Activated CD4-positive, CD25-positive, alpha-beta regulatory T cell treated with anti-CD3 and anti-CD28 coated beads, Interleukin-2, amount 50 U/mL, for 72 hours (primary cell): ENCODE measurements at places on chromosomes 4 and X.

GRCh38 chr4:6884341-6884870 lies 25.2 kb upstream of the TBC1D14 start:
- no peak for DNase-seq

- DNase-seq, result no peak
Measured at GRCh38 chrX:50978920-50979682, 68.6 kb downstream of the BMP15 start.

- no peak for DNase-seq
Measured at GRCh38 chrX:19214311-19214710, 92.0 kb upstream of the ADGRG2 start.

- no peak for DNase-seq
Measured at GRCh38 chr4:47654972-47655693, 170.1 kb downstream of the ATP10D start.

- no peak for DNase-seq
Measured at GRCh38 chr4:77493120-77493752, 112.4 kb upstream of the CXCL13 start.

GRCh38 chrX:70022616-70023015 lies 27.1 kb downstream of the AWAT2 start:
- no peak for DNase-seq
